BJ (cell line): ENCODE measurements at places on chromosomes 5 and 9.

DNA sequence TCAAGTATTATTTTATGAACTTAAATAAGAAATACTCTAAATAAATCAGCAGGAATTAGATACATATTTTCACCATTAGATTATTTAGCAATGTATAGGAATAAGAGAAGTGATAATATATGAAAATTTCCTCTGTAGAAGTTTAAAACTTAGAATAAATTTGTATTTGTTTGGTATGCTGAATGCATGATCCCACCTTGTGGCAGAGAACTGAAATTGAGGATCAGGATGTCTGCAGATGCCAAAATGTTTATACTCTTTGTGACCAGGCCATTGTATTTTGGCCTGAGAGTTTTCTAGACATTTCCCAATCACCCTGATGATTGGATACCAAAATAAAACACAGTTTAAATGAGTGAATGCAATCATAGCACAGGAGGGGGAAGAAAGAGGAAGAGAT is 6.3 kb downstream of the TYRP1 start:
- no peak for DNase-seq

- DNase-seq, result no peak
Measured at GRCh38 chr9:12730927-12731326, 37.7 kb downstream of the TYRP1 start.

GRCh38 chr9:131181091-131181681 is 55.8 kb downstream of the NUP214 start:
- DNase-seq, result no peak

GRCh38 chr9:84829997-84830696 is 160.6 kb downstream of the NTRK2 start:
- DNase-seq, result no peak
